ENCODE measurements at places on chromosomes 2 and 18.

- DNase-seq, result no peak
Observed at GRCh38 chr2:210913461-210913860, 357.1 kb downstream of the CPS1 start.

DNA sequence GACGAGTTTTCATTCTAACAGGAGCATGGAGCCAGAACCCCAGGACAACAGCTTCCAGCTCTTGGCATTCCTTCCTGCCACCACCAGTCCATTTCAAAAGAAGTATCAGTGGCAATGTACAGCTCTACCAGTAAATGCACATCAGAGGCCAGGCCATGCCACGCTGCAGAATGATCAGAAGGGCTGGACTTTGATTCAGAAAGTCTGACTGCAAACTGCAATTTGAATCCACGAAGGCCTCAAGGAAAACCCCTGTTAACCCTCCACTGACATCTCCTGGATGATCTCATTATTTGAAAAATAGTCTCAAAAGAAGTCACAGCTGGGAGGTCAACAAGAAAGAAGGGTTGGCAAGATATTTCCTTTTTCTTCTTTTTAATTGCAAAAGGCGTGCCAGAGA lies 119.2 kb downstream of the MYO5B start:
- DNase-seq, result no peak

DNA sequence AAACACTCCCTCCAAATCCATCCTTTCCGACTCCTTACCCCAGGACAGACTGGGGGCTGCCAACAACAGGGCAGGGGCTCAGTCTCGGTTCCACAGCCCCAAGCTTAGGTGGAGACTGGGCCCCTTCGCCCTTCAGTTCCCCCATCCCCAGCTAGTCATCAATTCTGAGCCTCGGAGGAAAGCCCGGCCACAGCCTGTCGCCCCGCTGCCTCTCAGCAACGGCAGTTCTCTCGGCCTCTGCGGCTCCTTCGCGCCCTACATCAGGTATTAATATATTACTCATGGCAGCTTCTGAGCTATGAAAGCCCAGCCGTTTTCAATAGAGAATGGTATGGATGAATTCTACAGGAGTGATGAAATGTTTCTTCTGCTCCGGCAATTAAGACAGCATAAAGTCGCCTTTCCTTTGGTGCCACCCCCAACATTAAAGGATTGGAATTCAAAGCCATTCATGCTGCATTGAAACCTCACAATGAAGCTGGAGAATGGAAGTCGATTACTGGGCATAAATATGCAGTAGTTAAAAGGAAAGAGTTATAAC lies 2.8 kb downstream of the HDAC4 start:
- no peak for DNase-seq

DNA sequence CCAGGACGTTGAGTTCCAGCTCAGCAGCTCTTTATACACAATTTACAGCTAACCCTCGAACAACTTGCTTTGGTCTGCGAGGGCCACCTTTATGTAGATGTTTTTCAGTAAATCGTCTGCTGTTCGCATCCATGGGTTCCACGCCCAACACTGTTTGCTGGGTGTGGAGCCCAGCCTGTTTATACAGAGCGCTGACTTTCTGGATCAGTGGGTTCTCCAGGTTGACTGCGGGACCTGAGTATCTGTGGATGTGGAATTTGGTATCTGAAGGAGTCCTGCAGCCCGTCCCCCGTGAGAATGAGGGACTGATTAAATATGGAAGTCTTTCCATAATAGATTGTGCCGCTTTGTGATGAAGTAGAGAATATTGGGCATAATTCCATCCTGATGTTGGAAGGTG lies 2.9 kb downstream of the CTDP1 start:
- DNase-seq, result no peak

DNA sequence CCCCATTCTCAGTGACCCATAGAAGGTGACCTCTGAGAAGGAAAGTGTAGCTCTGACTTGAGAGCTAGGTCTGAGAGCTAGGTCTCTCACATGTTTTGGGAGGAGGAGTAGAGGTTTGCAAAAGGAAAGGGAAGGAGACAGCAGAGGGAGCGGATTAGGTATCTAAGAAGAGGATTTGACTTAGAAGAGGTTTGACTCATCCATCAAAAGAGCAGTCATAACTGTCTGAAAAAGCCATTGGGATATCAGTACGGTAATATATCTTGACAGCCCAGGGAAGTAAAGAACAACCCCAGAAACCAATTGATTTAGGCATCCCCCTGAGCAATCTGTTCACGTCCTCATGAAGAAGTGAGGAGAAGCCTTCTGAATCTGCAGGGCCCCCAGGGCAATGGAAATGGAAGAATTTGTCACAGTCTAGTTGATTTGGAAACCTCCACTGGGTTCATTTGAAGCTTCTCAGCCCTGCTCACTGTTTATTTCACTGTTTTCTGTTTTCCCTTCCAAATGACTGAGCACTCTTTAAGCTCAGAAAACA lies 19.3 kb downstream of the OXER1 start:
- no peak for DNase-seq

DNA sequence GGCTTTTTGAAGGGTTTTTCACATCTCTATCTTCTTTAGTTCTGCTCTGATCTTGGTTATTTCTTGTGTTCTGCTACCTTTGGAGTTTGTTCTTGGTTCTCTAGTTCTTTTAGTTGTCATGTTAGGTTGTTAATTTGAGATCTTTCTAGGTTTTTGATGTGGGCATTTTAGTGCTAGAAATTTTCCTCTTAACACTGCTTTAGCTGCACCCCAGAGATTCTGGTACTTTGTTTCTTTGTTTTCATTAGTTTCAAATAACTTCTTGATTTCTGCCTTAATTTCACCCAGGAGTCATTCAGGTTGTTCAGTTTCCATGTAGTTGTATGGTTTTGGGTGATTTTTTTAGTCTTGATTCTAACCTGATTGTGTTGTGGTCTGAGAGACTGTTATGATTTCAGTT lies 34.7 kb downstream of the AGPS start:
- no peak for DNase-seq

GRCh38 chr18:7668392-7668791 lies 101.3 kb downstream of the PTPRM start:
- DNase-seq, result no peak

- peak; percentile 43 for DNase-seq
Observed at GRCh38 chr18:59005262-59005661, 134.4 kb upstream of the SEC11C start.

DNA sequence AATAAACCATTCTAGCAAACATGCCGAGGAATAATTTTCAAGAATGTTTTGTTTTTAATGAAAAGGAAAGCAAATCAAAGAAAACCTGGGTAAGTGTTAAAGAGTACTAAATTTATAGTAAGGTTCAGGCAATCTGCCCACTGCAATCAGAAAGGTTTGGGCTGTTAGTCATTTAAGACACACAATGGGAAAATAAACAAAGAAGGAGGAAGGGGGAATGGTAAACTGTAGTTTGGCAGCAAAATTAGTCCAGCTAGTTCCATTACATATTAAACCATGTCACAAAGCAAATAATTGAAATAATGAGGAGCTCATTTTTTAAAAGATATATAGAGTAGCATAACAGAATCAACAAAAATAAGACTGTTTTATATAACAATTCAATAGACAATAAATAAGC lies 87.5 kb upstream of the COPS8 start:
- DNase-seq, result no peak

- no peak for DNase-seq
Observed at GRCh38 chr2:58842501-58843155, 601.5 kb upstream of the FANCL start.

GRCh38 chr2:102041351-102041750 lies 49.6 kb downstream of the IL1R2 start:
- DNase-seq, result no peak

- no peak for DNase-seq
Observed at GRCh38 chr2:56210291-56210690, 26.5 kb downstream of the CCDC85A start.

GRCh38 chr2:49837561-49838293 lies 683.4 kb upstream of the FSHR start:
- no peak for DNase-seq

DNA sequence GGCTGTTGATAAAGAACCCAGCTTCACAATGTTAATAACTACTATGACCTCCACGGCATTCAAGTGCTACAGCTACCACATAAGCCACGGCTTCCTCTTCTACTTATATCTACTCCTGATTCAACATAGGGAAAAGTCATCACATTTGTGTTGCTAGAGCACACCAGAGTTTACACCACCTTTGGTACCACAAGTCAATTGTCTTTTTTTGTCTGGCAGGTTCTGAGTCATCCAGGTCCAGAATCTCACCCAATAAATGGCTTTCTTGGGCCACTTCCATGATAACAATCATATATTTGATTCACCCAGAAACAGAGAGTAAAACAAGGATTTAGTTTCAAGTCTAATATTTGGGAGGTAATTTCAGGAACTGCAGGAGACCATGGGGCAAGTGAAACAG lies 480.2 kb downstream of the TMX3 start:
- no peak for DNase-seq

- DNase-seq, result no peak
Observed at GRCh38 chr2:173059971-173060461, 15.6 kb upstream of the MAP3K20 start.

GRCh38 chr2:186726938-186727337 lies 33.1 kb downstream of the FAM171B start:
- no peak for DNase-seq

GRCh38 chr2:156447761-156448160 lies 11.6 kb downstream of the GPD2 start:
- DNase-seq, result no peak

DNA sequence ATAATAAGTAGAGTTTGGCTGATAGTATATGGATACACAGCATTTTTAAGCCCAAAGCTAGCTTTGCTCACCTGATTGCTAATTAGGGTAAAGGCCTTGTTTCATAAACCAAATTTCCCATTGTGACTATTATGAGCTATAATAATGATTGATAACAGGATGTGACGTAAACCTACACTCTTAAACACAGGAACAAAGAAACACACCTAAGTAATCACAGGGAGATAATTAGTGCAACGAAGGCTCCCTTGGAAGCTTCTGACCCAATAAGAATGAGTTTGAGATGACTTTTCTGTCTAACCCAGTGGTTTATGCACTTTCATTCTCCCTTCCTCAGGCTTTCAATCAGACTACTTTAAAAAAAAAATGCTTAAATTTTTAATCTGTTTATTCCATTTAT lies 683.2 kb downstream of the SATB2 start:
- no peak for DNase-seq

DNA sequence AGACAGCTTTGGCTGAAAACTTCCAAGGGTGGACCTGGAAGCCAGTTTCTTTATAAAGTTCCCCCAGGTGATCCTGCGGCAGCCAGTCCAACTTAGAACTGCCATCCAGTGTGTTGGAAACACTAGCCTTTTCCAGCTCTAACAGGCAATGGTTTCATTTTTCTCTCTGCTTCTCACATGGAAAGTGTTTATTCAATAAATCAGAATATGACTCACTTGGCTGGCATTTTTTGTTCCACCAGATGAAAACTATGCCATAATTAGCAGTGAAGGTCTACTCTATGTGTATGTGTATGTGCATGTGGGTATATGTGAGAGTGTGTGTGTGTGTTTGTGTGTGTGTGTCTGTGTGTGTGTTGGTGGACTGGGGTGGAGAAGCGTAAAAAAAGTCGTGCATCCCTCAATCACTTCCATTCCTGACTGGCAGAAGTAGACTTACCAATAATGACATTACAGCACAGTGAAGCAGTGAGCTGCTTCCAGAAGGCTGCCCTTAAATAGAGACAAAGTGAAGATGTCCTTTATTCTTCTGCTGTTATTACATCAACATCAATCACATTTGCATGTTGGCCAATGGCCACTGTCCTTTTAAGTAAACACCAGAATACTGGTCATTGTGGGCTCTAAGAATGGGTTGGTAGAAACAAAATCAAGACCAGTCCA lies 90.9 kb upstream of the SETBP1 start:
- no peak for DNase-seq

DNA sequence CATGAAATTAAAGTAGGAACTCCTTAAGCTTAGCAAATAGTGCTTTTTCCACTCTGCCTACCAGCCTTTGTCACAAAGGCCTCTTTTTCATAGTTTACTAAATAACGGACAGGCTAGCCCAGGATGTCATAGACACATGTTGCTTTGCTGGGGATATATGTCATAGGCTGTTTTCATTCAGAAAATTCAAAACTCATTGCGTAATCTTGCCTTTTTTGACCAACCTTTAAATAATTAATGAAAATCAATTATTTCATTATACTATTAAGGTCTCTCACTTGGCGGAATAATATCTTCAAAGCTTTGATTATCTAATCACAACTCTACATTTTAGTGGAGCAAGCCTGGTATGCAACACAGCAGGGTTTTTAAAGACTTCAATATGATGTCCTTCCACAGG lies 1245.7 kb upstream of the LRRTM1 start:
- DNase-seq, result no peak

DNA sequence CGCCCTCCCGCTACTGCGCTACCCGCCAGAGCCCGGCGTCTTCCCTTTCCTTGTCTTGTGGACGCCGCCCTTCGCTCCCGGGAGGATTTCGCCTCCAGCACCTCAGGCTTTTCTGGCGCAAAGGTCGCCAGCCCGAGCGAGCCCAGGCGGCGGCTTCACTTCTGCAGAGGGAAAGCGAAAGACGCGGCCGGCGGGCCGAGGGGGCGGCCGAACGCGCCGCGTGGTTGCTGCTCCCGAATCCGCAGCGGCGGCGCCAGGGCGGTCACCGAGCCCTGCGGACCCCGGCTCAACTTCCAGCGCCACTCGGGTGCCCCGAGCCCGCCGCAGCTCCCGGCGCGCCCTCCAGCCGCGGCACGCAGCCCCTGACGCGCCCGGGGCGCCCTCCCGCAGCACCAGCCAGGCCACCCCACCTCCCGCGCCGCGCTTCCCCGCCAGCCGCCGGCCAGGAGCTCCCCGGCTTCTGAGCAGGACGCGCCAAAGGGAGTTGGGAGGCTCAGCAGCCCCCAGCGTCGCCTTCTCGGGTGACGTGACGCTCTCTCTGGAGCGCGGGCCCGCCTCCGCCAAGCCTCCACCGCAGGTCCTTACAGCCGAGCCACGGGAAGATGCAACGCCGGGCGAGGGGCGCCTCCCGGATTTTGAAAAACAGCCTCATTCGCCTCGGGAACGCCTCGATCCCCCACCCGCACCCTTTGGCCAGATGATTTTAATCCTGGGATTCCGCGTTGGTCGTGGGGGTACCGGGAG lies 84.9 kb upstream of the EPB41L3 start:
- DNase-seq, result no peak

DNA sequence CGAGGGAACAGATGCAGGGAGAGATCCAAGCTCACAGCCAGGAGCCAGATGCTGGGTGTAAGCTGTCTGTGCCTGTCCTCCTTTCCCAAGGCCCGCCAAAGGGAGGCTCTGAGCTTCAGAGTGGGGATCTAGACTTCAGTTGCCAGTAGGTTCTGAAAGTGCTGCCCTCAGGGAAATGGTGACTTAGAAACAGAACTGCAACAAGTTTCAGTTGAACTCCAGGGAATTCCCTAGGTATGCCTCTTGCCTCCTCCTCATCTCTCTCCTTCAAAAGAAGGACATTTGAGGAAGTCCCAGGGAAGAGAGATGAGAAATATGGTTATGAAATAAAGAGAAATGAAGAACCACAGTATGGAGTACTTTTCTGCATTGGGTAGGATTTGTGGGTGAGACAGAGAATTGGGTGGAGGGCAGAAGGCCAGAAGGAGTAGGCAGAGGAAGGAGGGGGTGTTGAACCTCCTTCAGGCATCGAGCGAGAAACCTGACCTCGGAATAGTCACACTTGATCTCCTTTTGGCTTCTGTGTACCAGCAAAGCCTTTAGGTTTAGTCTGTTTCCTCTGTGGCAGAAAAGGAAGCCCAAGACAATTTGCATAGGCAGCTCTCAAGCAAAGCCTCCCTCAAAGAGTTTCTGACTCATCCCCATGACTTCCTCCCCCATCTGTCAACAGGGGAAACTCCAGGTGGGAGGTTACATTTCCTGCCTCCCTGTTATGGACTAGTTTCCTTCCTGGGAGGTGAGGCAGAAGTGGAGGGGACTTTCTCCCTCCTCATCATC lies 45.7 kb downstream of the QPCT start:
- DNase-seq, result peak; percentile 61

GRCh38 chr2:150358468-150358807 lies 129.0 kb downstream of the RND3 start:
- no peak for DNase-seq
